Naive thymus-derived CD4-positive, alpha-beta T cell (primary cell): ENCODE measurements at places on chromosomes 12 and 14.

GRCh38 chr14:80428171-80428570, 216.9 kb upstream of the DIO2 start:
- DNase-seq, result no peak
- H3K4me1 ChIP-seq, result no peaks in the 10 kb centered on the region
- no peak overlapping the region for H3K4me3 ChIP-seq
- no peaks in the 10 kb centered on the region for H3K36me3 ChIP-seq
- H3K27ac ChIP-seq, result no peak overlapping the region

DNA sequence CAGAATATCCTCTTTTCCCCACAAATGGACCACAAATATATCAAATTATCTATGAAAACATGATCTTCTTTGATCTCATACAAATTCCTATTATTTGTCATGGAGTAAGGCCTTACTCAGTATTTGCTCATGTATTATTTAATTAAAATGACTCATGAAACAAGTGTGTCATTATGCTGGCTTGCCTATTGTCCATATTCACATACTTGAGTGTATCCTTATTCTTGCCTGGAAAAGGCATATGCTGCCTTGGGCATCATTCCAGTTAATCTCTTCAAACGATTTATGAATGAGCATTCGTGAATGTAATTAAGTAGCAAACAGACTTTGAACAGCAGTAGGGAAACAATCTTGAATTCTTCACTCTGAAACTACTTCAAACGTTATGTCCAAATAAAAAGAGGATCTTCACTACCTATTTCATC, 22.6 kb upstream of the SNRPF start:
- no peaks in the 10 kb centered on the region for H3K27me3 ChIP-seq
- no peak overlapping the region for H3K4me3 ChIP-seq
- H3K36me3 ChIP-seq, result no peaks in the 10 kb centered on the region
- H3K4me1 ChIP-seq, result no peaks in the 10 kb centered on the region
- no peak for DNase-seq

DNA sequence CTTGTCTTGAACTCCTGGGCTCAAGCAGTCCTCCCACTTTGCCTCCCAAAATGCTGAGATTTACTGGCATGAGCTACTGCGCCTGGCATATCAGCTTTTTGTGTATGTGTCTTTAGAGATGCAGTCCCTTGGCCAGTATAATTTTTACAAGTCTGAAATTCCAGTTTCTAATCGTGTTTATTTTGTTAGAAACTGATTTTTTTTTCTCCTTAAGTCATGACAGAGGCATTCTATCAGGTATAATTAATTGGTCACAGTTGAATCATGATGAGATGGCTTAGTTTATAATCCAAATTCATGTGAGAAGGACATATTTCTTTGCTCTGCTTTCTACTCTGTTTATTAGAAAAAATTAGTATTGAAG, 98.9 kb downstream of the PCNX1 start:
- no peaks in the 10 kb centered on the region for H3K36me3 ChIP-seq
- no peak for DNase-seq
- H3K4me1 ChIP-seq, result peaks cover 37% of the 10 kb centered on the region
- no peaks in the 10 kb centered on the region for H3K27me3 ChIP-seq
- H3K27ac ChIP-seq, result no peak overlapping the region

DNA sequence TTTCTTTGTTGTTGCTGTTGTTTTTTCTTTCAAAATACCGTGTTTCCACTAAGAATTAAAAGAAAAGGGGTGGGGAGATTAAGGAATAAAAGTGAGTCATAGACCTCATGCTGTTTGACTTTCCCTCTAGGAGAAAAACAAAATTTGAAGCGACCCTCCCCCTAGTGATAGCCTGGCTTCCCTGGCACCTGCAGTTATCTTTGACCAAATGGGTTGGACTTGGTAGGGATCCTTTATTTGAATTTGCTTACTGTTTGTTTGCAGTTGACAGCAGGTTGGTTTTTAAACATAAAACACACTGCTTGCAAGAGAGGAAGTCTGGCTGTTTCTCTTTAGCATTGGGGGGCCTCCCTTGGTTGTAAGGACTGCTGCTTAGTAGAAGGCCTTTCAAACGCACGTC, 14.0 kb downstream of the OTX2 start:
- H3K27me3 ChIP-seq, result no peaks in the 10 kb centered on the region
- H3K36me3 ChIP-seq, result no peaks in the 10 kb centered on the region
- H3K4me1 ChIP-seq, result no peaks in the 10 kb centered on the region
- no peak for DNase-seq

- H3K4me1 ChIP-seq, result peaks cover 18% of the 10 kb centered on the region
- H3K4me3 ChIP-seq, result no peak overlapping the region
These were observed 18.1 kb downstream of the MANSC1 start for GRCh38 chr12:12331896-12332295.

GRCh38 chr12:119302451-119303080, 32.0 kb upstream of the CCDC60 start:
- H3K27me3 ChIP-seq, result no peaks in the 10 kb centered on the region
- DNase-seq, result no peak
- H3K27ac ChIP-seq, result no peak overlapping the region
- no peaks in the 10 kb centered on the region for H3K4me1 ChIP-seq

- H3K27ac ChIP-seq, result no peak overlapping the region
- DNase-seq, result no peak
- no peaks in the 10 kb centered on the region for H3K4me1 ChIP-seq
- H3K4me3 ChIP-seq, result no peak overlapping the region
- no peaks in the 10 kb centered on the region for H3K36me3 ChIP-seq
These were observed 5.5 kb upstream of the CCDC175 start for GRCh38 chr14:59582161-59582560.

GRCh38 chr12:4392223-4392742, 12.8 kb upstream of the FGF23 start:
- no peak overlapping the region for H3K4me3 ChIP-seq
- no peaks in the 10 kb centered on the region for H3K36me3 ChIP-seq
- H3K27me3 ChIP-seq, result no peaks in the 10 kb centered on the region
- DNase-seq, result no peak
- no peak overlapping the region for H3K27ac ChIP-seq
- no peaks in the 10 kb centered on the region for H3K4me1 ChIP-seq

DNA sequence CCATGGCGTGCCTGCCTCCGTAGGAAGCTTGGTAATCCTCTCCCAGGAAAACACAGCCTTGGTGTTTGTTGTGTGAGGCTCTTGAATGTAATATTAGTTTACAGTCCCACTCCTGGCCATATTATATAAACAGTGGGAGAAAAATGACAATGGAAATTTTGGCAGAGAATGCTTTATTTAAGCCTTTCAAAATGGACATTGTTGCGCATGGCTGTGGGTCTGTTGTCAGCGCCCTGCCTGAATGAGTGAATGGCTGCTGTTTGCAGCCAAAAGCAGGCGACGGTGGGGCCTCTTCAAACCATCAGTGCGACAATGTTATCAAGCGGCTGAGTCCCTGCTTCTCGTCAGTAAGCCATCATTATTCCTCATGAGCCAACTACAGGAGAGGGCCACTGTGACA, 201.8 kb upstream of the RMST start:
- H3K4me1 ChIP-seq, result no peaks in the 10 kb centered on the region
- H3K4me3 ChIP-seq, result no peak overlapping the region
- no peak overlapping the region for H3K27ac ChIP-seq
- DNase-seq, result no peak

DNA sequence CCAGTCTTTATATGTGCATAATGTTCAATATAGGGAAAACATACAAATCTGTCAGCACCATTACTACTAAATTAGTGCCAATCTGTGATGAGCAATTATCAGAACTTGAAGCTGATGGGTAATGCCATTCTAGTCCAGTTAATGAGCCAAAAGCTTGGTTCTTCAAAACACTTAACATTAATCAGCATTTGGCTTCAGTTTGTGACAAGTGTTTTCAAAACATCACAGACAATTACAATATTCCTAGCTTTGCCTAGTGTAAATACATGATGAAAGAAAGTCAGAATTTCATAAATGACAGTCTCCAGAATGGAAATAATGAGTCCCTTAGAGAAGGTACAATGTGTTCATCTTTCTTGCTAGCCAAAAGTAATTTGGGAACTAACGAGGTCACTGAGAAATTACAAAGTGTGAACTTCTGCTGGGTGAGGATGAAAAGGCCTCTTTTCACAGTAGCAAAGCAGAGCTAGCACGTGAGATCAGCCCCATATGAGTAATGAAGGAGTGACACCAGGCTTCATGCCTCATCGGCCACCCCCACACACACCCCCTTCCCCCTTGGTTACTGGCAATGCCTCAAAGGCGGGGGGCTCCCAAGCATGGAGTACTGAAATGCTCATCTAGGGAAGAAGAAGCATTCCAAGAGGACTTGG, 180.6 kb upstream of the EEA1 start:
- no peak for DNase-seq
- no peaks in the 10 kb centered on the region for H3K27me3 ChIP-seq
- H3K36me3 ChIP-seq, result no peaks in the 10 kb centered on the region
- H3K27ac ChIP-seq, result no peak overlapping the region

GRCh38 chr12:32242641-32243040, 136.0 kb downstream of the BICD1 start:
- H3K27me3 ChIP-seq, result no peaks in the 10 kb centered on the region
- H3K4me1 ChIP-seq, result no peaks in the 10 kb centered on the region
- H3K36me3 ChIP-seq, result no peaks in the 10 kb centered on the region
- no peak overlapping the region for H3K4me3 ChIP-seq

GRCh38 chr12:1413930-1414329, 180.5 kb downstream of the FBXL14 start:
- no peaks in the 10 kb centered on the region for H3K4me1 ChIP-seq
- no peak for DNase-seq
- no peak overlapping the region for H3K4me3 ChIP-seq
- H3K36me3 ChIP-seq, result no peaks in the 10 kb centered on the region

DNA sequence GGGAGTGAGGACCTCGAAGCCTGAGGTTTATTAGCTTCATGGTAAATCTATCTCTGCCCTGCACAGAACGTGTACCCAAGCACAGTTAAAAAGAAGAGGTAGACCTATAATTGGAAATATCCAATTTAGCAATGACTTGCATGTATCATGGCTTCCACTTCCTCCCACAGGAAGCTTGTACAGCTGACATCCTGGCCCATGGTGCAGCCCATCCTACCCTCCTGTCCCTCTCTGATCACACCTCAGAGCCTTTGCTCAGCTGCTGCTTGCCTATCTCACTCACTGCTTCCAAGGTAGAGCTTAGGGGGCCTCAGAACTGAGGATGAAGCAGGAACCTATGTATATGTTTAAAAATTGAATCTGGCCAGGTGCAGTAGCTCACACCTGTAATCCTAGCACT, 4.3 kb upstream of the BCDIN3D start:
- H3K36me3 ChIP-seq, result no peaks in the 10 kb centered on the region
- peaks cover 13% of the 10 kb centered on the region for H3K4me1 ChIP-seq
